ENCODE measurements at places on chromosomes 6 and 20.

GRCh38 chr6:158457131-158457530 lies 102.8 kb upstream of the TMEM181 start:
- no peak for DNase-seq

DNA sequence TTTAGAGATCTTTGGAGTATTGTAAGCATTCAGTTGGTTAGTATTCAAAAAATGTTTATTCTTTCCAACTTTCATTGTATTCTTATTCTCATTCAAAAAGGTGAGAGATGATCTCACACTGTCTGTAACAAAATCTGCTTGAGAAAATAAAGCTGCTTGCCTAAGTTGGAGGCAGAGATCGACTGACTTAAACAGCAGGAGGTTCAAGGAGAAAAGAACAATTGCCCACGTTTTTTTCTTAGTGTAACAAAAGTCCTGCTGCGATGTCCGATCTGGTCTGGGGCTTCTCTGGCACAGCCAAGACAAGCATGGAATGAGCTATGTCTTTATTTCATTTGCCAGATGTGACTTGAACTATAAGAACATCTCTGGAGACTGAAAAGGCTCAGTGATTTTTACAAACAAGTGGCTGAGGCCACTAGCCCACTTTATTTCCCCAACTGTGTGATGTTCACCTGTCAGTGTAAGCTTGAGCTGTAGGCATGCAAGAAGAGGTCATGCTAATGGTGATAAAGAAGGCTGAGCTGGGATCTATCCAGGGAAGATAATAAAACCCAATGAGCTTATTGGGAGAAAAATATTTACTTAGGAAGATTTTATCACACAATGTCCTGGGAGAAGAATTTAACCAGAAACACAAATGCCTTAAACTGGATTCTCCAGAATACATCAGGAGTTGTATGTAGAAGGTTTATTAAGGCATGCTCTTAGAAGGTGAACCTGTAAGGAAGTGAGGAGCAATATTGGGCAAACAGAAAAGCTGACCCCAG lies 580.1 kb upstream of the BTBD3 start:
- no peak for DNase-seq

GRCh38 chr6:8758412-8758811 lies 323.1 kb upstream of the SLC35B3 start:
- no peak for DNase-seq

GRCh38 chr6:140879946-140880345 lies 1252.8 kb upstream of the GJE1 start:
- peak; percentile 29 for DNase-seq

DNA sequence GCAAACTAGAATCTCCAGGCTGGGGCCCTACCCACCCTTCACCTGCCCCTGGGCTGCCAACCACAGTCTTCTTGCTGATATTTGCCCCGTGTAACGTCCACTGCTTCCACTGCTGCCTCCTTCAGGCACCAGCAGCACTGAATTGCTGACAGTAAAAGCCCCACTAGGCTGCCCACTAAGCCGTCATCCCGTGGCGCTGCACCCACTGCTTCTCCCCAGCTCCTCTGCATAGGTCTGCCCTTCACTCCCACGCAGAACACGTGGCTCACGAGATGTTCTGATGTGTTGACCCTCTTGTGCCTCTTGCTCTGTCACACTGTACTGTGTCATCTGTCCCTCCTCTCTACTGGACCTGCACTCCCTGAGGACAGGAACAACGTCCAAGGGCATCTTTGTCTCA lies 86.3 kb upstream of the HIVEP1 start:
- DNase-seq = no peak

GRCh38 chr6:159109391-159109790 lies 59.8 kb upstream of the FNDC1 start:
- DNase-seq = no peak

DNA sequence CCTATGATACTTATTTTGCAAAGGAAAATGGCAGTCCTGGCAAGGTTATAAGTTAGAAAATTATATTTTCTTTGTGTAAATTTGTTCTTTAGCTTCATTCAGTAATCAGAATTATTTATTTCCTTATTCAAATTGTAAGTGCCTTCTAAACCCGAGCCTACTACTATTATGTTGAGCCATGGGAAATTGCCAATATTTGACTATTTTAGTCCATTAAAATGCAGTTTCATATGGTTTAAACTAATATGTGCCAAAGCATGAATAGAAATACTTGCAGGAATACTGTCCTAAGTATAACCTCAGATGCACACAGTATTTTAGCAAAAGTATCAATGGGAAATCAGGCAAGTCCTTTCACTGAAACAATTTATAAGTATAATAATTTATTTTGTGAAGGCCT lies 228.4 kb downstream of the LAMA2 start:
- DNase-seq = no peak
